Stimulated activated CD8-positive, alpha-beta memory T cell treated with anti-CD3 and anti-CD28 coated beads, Interleukin-15, amount 100 ng/mL, for 1 hour (primary cell): ENCODE measurements at places on chromosomes 7 and 10.

DNA sequence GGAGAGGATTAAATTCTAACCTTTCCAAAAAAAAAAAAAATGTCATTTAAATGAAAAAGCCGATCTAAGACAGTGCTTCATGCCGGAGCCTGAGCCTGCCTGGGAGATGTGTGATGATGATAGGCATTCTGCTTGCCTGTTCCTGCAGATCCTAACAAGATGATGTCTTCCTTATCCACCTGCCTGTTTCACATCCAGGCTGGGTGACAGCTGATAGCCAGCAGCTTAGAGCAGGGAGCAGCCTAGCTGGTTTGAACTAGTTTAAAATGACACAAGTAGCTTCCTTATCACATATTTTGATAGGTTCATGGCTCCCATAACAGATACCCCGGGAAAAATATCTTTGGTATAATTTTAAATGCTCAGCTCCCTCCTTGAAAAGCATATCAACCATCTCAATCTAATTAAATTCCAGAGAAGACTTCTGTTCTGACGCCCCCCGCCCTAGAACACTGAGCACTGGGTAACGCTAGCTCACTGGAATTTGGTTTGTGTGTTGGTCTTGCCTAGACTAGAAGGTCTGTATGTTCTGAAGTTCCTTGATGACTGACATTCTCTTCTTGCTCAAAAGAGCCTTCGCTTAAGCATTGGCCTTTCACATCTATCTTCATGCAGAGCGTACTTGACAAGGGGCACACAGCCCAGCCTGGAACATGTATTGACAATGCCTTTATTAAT is 96.9 kb upstream of the FGFR2 start:
- no peak for DNase-seq

- DNase-seq: no peak
Observed at GRCh38 chr7:81743665-81744064, 26.2 kb downstream of the HGF start.

GRCh38 chr10:105770524-105771212 is 1129.6 kb downstream of the SORCS3 start:
- no peak for DNase-seq

DNA sequence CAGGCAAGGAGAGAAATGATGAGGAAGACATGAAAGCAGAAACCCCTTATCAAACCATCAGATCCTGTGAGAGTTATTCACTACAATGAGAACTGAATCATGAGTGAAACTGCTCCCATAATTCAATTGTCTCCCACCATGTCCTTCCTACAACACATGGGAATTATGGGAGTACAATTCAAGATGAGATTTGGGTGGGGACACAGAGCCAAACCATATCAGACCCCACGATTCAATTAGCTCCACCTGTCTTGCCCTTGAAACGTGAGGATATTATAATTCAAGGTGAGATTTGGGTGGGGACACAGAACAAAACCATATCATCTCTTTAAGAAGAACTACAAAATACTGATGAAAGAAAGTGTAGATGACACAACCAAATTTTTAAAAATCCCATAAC is 128.9 kb downstream of the IMMP2L start:
- no peak for DNase-seq

- no peak for DNase-seq
Observed at GRCh38 chr10:13241613-13242012, 7.4 kb upstream of the UCMA start.

DNA sequence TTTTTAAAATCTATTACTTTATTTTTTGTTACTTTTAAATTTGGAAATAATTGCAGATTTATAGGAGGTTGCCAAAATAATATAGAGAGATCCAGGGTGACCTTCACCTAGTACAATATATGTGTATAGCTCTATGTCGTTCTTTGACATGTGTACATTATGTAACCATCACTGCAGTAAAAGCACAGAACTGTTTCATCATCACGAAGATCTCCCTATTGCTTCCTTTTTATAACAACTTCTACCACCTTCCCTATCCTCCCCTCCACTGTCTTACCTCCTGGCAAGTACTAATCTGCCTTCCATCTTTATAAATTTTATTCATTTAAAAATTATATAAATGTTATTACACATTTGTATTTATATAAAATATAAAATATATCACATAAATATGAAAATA is 251.0 kb downstream of the AUTS2 start:
- DNase-seq: no peak

DNA sequence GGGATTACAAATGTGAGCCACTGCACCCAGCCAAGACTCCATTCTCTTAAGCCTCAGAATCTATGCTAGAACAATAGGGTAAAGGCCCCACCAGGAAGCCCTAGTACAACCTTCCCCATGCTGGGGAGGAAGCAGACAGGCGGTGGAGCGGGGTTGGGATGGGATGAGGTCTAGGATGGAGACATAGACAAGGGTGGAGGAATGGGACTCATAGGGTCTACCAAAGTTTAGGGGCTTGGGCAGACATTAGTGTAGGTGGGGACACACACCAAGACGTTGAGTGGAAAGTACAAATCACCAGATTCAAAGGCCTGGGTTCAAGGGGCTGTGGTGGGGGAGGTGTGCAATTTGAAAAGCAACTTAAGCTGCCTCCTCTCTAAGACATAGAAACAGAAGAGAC is 19.3 kb downstream of the PRSS2 start:
- no peak for DNase-seq
